ENCODE measurements at places on chromosomes 12 and 14.

DNA sequence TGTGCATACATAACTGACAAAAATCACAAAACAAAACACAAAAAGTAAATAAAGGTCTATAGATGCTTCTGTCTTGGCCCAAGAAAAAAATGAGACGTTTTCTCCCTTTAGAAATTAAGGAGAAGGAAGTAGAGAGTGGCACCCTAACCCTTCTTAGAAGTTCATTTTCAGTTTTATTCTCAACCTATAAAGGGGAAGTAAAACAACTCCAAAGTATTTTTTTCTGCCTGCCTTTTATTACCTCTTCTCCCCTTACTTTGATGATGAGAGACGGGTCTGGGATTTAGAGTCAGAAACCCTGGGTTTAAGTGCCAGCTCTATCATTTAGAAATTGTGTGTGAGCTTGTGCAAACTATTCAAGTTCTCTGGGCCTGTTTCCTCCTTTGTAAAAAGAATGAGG is 2.8 kb downstream of the PRIM1 start:
- no peak for DNase-seq

GRCh38 chr12:124517260-124518050 is 50.0 kb downstream of the NCOR2 start:
- no peak for DNase-seq

DNA sequence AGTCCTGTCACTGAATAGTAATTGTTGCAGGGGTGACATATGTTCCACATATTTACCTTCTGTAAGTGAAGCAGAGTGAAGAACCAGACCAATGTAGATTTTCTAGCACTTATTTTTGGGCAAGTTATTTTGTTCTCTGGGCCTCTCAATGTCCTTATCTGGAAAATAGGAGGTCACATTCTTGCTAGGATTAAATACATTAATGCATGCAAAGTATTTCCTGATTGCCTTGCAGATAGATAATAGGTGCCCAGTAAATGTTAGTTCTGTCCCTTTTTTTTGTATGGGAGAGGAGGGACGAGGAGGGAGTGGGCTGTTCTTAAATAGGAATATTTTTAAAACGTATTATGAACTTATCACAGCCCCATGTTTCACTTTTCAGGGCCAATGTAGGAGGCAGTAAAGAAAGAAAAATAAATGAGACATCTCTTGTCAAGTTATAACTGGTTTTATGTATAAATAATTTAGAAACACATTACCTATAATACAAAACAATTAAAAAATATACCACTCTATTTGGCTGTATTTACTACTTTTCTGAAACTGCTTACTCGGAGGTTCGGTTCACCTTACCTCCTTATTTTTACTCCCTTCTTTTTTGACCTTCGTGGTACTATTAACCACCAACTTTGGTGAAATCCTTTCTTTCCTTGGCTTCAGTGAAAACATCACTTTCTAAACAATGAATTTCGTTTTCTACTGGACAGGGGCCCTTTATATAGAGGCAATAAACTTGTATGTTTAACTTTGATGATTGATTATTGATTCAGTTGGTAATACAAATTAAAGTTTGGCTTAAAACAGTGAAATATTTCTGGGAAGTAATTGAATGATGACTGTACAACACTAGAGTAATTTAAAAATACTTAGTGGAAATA is 41.9 kb downstream of the DIP2B start:
- no peak for DNase-seq

DNA sequence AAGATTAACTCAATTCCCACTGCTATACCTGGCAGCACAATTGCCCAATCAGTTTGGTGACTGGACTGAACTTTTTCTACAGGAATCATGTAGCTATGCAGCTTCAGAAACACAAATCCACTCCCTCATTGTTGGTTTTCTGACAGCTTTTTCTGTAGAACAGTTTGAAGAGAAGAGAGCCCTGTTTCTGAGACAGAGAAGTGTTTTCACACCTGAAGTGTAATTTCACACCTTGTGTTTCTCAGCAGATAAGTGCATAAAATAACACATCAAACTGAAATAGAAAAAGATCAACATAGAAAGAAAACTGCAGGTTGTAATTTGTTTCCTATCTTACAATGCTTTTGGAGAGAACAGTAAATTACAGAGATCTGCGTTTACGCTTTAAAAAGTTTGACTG is 335.6 kb downstream of the SNAPC1 start:
- no peak for DNase-seq

GRCh38 chr12:3974883-3975282 is 101.7 kb upstream of the PARP11 start:
- DNase-seq = peak; percentile 21

DNA sequence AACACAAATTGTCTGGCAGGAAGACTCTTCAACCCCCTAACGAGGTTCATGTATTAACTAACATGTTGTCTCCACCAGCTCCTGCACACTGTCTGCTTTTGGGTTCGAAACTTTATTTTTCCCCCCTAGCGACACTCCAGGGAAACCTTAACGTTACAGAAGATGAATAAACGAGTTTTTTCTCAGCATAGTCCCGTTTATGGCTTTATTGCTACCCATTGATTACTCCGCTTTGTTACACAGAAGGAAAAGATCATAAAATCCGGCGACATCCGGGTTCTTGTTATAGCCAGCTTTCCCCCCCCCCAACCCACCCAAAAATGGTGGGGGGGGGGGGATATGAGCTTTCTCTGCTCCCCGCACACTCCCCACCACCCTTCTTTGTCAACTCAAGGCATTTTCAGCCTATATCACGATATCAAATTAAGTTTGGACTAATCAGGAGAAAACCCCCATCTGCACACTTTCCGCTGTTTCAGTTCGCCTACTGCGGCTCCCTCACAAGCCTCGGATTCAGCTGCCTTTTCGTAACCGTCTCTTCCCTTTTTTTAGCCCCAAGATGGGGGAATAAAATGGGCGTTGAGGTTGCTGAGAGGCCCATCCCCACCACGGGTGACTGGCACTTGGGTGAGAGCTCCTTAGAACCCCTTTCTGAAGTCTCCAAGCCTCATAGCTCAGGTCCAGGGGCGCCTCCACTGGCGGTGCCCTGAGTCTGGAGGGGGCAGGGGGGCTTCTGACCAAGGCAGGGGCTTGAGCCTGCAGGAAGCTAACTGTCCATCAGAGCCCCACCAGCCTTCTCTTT is 1.4 kb upstream of the HOXC6 start:
- no peak for DNase-seq

DNA sequence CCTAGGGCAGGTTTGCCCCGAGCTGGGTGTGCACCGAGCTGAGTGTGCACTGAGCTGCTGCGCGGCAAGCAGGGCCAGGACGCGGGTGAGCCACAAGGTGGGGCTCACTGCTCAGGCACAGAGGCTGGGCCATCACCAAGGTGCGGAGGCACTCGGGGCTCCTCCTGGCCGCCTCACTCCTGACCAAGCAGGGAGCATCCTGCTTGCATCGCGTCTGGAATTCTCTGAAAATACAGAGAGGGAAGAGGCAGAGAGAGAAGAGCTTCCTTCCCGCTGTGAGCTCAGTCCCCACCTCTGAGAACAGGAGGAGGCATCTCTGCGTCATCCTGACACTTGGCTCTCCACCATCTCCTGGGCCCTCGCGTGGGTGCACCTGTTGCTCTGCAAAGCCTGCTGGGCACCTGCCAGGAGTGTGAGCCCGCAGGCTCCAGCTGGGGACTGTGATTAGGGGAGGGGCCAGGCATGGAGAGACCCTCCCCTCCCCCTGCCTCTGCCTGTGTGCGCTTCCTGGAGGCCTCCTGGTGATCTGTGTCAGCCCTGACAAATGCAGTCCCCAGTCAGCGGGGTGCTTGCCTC is 116.3 kb downstream of the GLT1D1 start:
- DNase-seq = no peak

DNA sequence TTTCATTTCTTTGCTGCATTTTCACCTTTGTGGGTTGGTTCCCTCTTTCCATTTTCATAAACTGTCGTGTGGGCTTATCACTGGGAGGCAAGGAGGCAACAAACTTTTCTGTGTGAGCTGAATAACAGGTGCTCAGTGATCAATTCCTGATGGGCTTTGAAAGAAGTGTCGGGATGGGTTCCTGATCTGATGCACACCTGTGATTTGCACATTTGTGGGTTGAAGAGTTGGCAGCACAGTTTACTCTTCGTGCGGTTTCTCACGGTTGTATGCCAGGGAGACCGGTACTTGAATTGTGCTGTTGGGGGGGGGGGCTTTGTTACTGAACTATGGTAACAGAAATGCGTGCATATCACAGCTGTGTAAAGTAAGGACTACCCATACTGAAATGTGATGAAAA is 16.0 kb upstream of the ASPG start:
- no peak for DNase-seq

- DNase-seq = no peak
These were observed 162.1 kb downstream of the FUT8 start for GRCh38 chr14:65574611-65575010.

DNA sequence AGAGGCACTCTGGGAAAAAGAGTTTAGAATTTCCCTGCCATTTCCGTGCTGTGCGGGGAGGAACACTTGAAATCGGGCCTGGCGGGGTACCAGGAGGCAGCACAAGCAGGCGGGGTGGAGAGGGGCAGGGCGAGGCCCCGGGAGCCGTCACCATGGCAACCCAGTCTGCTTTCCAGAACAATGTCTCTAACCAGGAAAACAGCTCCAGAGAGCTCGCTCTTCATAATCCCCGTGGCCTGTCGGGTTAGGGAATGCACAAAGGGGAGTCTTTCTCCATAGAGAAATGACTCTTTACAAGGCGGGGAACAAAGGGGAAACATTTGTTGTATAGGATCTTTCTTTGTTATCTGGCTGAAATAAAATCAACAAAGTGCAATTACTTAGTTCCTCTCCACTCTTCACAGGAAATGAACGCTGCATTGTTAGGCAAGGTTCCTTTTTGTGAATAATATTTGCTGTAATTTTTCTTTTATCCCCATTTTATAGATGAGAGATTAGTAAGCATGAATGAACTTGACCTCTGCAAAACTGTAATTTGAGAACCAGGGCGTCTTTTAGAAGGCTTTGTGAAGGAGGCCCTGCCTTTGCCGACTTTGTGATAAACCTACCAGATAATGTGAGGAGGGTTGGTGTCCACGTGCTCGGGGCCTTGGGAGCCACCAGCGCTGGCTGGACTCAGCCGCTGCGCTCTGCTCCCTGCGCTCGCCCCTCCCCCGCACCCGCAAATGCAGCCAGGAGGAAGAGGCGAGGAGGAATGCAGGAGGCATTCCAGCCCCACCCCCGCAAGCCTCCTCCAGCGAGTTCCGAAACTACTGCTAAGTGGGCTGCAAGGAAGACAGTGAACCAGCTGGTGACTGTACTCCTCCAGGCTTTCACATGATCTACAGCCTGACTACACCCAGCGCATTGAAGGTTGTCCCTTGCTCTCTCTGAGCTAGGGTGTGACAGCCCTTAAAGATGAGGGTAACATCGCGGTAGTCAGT is 105.2 kb upstream of the ATF7IP start:
- peak; percentile 35 for DNase-seq

DNA sequence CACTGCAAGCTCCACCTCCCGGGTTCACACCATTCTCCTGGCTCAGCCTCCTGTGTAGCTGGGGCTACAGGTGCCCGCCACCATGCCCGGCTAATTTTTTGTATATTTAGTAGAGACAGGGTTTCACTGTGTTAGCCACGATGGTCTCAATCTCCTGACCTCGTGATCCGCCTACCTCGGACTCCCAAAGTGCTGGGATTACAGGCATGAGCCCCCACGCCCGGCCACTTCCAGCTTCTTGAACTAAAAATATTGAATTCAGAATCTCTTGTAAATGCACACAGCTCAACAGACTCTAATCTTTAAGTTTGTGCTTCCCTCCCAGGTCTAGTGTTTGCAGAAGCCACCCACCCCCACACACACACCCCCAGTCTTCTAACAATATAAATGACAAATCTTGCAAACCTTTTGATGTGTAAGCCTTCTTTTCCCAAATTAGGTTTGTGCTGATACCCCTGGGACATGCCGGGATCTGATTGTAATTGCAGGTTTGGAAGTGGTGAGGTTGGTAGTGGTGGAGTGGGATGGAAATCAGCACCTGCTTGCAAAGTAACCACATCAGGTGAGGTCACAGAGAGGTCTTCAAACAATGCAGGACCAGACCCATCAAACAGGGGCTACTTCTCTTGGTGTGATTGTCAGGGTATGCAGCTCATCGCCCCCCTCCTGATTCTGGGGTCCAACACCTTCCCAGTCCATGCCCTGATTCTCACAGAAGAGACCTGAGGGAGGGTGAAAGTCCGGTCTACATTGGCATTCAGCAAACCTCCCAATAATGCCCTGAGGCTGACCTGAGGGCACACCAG is 51.4 kb upstream of the GPR132 start:
- DNase-seq = no peak

DNA sequence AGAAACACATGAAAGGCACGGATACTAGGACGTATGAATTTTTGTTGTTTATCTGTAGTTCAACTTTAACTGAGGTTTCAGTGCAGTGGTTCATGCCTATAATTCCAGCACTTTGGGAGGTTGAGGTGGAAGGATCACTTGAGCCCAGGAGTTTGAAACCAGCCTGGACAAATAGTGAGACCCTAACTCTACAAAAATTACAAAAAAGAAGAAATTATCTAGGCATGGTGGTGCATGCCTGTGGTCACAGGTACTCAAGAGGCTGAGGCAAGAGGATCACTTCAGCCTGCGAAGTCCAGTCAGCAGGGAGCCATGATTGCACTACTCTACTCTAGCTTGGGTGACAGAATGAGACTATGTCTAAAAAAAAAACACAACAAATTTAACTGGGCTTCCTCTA is 8.0 kb downstream of the KRT6B start:
- no peak for DNase-seq

GRCh38 chr12:84741692-84742091 is 170.9 kb downstream of the SLC6A15 start:
- no peak for DNase-seq

- DNase-seq = no peak
These were observed 9.1 kb downstream of the FIGNL2 start for GRCh38 chr12:51839310-51839947.

- no peak for DNase-seq
These were observed 15.5 kb downstream of the PLEK2 start for GRCh38 chr14:67396381-67396970.

GRCh38 chr12:82426081-82426480 is 67.8 kb downstream of the METTL25 start:
- no peak for DNase-seq

DNA sequence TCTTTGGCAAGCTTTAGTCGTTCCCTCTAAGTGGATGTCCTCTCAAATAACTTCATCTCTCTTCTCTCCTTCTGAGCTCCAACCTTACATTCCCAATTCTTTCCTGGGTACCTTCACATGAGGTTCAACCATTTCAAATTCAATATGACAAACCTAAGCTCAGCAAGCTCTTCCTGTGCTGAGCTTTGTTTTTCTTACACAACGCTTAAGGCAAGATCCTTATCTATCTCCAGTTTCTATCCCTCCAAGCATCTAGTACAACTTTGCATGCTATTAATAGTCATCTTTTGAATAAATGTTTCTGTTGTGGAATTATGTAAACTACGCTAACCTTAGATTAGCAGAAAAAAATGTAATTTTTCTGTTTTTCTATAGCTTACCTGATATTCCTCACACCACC is 63.7 kb upstream of the IFNG-AS1 start:
- DNase-seq = no peak

GRCh38 chr14:90593254-90594040 is 196.6 kb downstream of the CALM1 start:
- DNase-seq = no peak

All from CD4-positive, alpha-beta T cell (primary cell).